Lower lobe of right lung (tissue), 2 donors: ENCODE measurements at places on chromosomes 5 and 9. TPM values are rescaled to one million over a fixed set of nuclear protein-coding genes. Genes with fewer than 3 reads are reported as not detected.

DNA sequence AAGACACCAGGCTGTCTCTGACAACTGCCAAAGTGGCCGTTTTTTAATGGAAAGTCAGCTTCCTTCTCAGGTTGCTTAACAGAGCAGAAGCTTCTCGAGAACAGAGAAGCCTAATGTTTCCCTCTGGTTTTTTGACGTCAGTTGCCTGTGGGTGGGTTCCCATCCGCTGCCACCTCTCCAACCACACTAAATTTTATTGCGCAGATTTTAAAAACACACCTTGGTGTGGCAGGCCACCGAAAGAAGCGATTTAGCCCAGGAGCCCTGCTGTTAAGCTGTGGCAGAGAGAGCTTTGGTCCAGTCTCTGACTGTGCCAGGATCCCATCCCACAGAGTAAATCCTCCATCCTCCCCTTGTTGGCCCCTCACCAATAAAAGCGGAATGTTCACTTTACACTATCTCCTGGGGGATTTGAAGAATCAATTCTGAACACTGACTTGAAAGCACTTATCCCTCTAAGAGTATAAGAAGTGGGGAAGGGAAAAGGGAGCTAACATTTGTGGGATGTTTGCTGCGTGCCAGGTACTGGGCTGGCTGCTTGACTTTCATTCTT, 181.6 kb downstream of the AOPEP start:
- no peak for DNase-seq
- no peaks in the 10 kb centered on the region for H3K36me3 ChIP-seq
- H3K27ac ChIP-seq, result peak overlapping the region; percentile 79
- no peak overlapping the region for H3K4me3 ChIP-seq
- peaks cover 18% of the 10 kb centered on the region for H3K4me1 ChIP-seq

- no peak overlapping the region for H3K27ac ChIP-seq
- no peak overlapping the region for H3K4me3 ChIP-seq
- H3K4me1 ChIP-seq, result no peaks in the 10 kb centered on the region
- no peak for DNase-seq
- no peaks in the 10 kb centered on the region for H3K27me3 ChIP-seq
- no peaks in the 10 kb centered on the region for H3K36me3 ChIP-seq
These were observed 93.4 kb upstream of the CLINT1 start for GRCh38 chr5:157952374-157952685.

DNA sequence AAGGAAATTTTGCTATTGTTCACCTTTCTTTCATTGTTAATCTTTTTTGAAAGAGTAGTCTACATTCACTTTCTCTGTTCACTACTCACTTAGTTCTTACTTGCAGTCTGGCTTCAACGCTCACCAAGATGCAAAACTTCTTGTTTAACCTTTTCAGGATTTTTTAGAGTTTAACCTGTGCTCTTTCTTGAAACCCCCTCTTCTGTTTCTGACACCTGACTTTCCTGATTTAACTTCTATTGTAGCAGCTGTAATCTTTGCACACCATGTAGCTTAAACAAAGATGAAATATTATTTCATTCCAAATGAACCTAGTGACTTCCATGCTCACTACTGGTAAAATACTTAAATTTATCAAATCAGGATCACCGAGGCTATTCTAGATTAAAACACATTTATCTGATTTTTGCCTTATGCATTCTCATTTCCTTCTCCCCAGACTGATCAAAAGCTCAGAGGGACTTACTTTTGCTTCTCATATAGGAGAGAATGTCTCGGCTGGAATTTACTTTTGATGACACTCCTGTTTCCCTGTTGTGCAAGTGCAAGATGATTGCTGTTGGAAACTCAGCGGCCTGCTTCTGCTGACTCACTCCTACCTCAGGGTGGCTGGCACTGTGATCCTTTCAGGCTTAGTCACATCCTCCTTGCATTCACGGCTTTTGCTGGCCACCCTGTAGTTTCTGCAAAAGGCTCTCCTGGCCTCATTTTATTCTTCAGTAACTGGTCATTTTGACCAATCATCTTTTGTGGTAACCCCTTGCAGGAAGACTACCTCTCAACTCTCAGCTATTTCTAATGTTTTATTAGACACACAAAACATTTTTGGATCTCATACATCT, 109.3 kb upstream of the IFNE start:
- no peak for DNase-seq
- H3K27ac ChIP-seq, result no peak overlapping the region
- H3K27me3 ChIP-seq, result no peaks in the 10 kb centered on the region
- H3K36me3 ChIP-seq, result no peaks in the 10 kb centered on the region
- no peak overlapping the region for H3K4me3 ChIP-seq

DNA sequence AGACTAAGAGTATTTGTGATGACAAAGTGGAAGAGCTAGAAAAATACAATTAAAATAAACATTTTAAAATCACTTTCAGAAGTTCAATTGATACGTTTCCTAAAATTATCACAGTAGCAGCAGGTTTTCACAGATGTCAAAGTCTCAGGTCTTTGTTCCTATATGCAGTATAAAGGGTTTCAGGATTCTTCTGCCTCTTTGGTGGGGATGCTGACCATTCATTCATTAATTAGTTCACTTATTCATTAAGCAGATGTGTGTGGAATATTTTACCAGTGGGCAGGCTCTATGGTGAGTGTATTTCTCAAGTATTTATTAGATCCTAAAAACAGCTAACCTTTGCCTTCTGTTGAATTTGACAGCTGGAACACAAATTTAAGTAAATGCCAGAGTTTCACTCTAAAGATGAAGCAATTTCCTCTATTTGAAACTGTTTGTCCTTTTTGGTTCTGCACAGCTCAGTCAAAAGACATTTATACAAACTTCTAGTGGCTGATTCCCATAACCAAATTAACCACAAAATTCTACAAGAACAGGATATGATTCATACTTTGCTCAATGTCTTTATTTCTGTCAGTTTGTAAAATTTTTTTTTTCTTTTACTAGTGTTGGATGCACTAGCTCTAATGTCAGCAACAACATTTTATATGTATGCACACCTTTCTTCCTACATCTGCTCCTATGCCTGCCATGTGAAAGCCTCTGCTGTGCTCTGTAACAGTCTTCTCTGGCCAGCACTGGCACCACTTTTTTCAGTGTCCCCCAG, 75.9 kb upstream of the PRR16 start:
- no peaks in the 10 kb centered on the region for H3K27me3 ChIP-seq
- H3K27ac ChIP-seq, result peak overlapping the region; percentile 25
- no peak overlapping the region for H3K4me3 ChIP-seq
- no peak for DNase-seq

- H3K36me3 ChIP-seq, result no peaks in the 10 kb centered on the region
- no peak overlapping the region for H3K27ac ChIP-seq
- no peaks in the 10 kb centered on the region for H3K27me3 ChIP-seq
- H3K4me1 ChIP-seq, result no peaks in the 10 kb centered on the region
- no peak for DNase-seq
These were observed 422.6 kb upstream of the CD180 start for GRCh38 chr5:67619235-67619634.

GRCh38 chr5:126069329-126069728, 353.9 kb upstream of the GRAMD2B start:
- no peaks in the 10 kb centered on the region for H3K36me3 ChIP-seq
- H3K4me1 ChIP-seq, result no peaks in the 10 kb centered on the region
- no peak overlapping the region for H3K4me3 ChIP-seq
- H3K27me3 ChIP-seq, result no peaks in the 10 kb centered on the region
- DNase-seq, result no peak

DNA sequence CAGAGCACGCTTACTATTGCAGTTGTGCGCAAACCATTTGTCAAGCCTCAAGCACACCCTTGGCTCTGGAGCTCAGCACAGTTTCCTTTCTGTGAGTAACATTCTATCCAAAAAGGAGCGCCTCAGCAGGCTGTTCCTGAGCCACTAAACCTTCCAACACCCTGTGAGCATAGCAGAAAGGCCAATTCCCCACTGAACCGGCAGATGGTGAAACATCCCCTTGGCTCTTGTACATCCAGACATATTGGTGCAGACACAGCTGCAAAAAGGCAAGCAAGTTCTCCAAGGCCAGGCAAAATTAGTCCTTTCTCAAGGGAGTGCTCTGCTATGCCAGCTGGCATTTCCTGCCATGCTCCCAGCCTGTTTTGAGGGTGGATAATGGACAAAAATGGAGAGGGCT, 44.1 kb upstream of the CEMIP2 start:
- no peak overlapping the region for H3K27ac ChIP-seq
- H3K4me1 ChIP-seq, result no peaks in the 10 kb centered on the region
- H3K4me3 ChIP-seq, result no peak overlapping the region
- no peaks in the 10 kb centered on the region for H3K27me3 ChIP-seq
- DNase-seq, result no peak

DNA sequence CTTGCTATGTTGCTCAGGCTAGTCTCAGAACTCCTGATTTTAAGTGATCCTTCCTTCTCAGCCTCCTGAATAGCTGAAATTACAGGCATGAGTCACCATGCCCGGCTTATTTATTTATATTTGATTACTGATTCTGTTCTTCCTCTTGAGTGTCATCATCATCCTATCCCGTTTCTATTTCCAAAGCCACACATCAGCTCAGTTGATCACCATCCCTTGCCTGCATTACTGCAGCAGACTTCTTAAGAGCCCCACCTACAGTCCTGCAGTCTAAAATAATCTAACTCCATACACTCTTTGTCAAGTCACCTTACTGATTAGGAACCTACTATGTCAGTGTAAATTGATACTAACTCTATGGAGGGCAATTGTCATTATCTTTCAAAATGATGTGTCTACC, 138.9 kb upstream of the RAI14 start:
- H3K36me3 ChIP-seq, result no peaks in the 10 kb centered on the region
- H3K27ac ChIP-seq, result no peak overlapping the region
- H3K4me1 ChIP-seq, result no peaks in the 10 kb centered on the region
- no peak overlapping the region for H3K4me3 ChIP-seq
- no peak for DNase-seq

- H3K27me3 ChIP-seq, result no peaks in the 10 kb centered on the region
- no peak overlapping the region for H3K4me3 ChIP-seq
- no peaks in the 10 kb centered on the region for H3K36me3 ChIP-seq
- H3K4me1 ChIP-seq, result no peaks in the 10 kb centered on the region
These were observed 97.0 kb downstream of the DRD1 start for GRCh38 chr5:175347027-175347426.

- H3K4me3 ChIP-seq, result peak overlapping the region; percentile 35
- peaks cover 96% of the 10 kb centered on the region for H3K27me3 ChIP-seq
- H3K27ac ChIP-seq, result no peak overlapping the region
- H3K36me3 ChIP-seq, result no peaks in the 10 kb centered on the region
- H3K4me1 ChIP-seq, result peaks cover 41% of the 10 kb centered on the region
These were observed 2.3 kb downstream of the GDNF start for GRCh38 chr5:37837414-37838032.

- peaks cover 50% of the 10 kb centered on the region for H3K4me1 ChIP-seq
- no peak for DNase-seq
- peak overlapping the region; percentile 81 for H3K4me3 ChIP-seq
- no peaks in the 10 kb centered on the region for H3K27me3 ChIP-seq
- H3K27ac ChIP-seq, result no peak overlapping the region
- peaks cover 5% of the 10 kb centered on the region for H3K36me3 ChIP-seq
These were observed 2.2 kb downstream of the G3BP1 start for GRCh38 chr5:151773951-151774350.

DNA sequence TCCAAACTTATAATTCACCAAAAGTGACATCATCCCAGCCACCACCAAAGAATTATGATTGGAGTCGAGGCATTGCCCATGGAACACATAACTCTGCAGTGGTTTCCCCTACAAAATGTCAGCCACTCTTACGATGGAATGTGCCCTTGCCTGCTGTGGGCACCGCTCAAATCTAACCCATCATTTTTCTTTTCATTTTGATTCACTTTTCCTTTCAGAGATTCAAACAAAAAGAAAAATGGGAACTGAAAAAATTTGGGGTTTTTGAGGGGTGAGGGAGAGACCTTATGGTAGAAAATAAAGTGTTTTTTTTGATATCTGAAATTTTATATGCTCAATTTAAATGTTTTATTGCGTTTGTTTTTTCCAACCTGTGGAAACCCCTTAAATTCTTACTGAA, 28.1 kb downstream of the SMARCA2 start:
- H3K27ac ChIP-seq, result no peak overlapping the region
- peaks cover 6% of the 10 kb centered on the region for H3K4me1 ChIP-seq
- peaks cover 65% of the 10 kb centered on the region for H3K36me3 ChIP-seq
- no peak overlapping the region for H3K4me3 ChIP-seq

- H3K36me3 ChIP-seq, result no peaks in the 10 kb centered on the region
- peaks cover 5% of the 10 kb centered on the region for H3K27me3 ChIP-seq
- H3K4me3 ChIP-seq, result no peak overlapping the region
- DNase-seq, result no peak
- H3K27ac ChIP-seq, result no peak overlapping the region
These were observed 11.5 kb upstream of the PRRX2 start for GRCh38 chr9:129653823-129654553.

GRCh38 chr9:504921-505740, 290.5 kb downstream of the DOCK8 start:
- peak overlapping the region; percentile 76 for H3K4me3 ChIP-seq
- H3K4me1 ChIP-seq, result peaks cover 21% of the 10 kb centered on the region
- no peaks in the 10 kb centered on the region for H3K36me3 ChIP-seq
- peak overlapping the region; percentile 81 for H3K27ac ChIP-seq

GRCh38 chr5:139131921-139132432, 66.2 kb downstream of the SIL1 start:
- no peak overlapping the region for H3K4me3 ChIP-seq
- H3K27me3 ChIP-seq, result no peaks in the 10 kb centered on the region
- no peak for DNase-seq
- H3K27ac ChIP-seq, result peak overlapping the region; percentile 31
- H3K36me3 ChIP-seq, result peaks cover 2% of the 10 kb centered on the region
- H3K4me1 ChIP-seq, result peaks cover 23% of the 10 kb centered on the region

DNA sequence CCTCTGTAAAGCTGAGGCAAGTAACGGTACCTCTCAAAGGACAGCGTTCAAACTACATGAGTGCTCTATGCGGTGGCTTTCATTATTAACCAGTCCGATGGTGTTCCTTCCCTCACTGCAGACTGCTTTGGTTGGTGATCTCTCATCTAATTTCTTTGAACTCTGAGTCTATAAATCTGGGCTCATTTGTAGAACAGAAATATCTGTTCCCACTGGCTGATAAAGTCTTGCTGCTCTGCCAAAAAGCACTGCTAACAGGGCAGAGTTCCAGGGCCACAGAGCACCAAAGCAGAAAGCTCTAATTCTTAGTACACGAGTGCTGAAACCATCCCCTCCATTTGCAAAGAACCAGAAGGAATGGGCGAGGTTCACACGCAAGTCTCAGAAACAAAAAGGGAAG, 81.9 kb downstream of the MED27 start:
- no peak overlapping the region for H3K4me3 ChIP-seq
- peaks cover 11% of the 10 kb centered on the region for H3K36me3 ChIP-seq
- no peaks in the 10 kb centered on the region for H3K27me3 ChIP-seq
- peaks cover 3% of the 10 kb centered on the region for H3K4me1 ChIP-seq

- H3K4me1 ChIP-seq, result peaks cover 17% of the 10 kb centered on the region
- no peak for DNase-seq
- H3K4me3 ChIP-seq, result no peak overlapping the region
- no peaks in the 10 kb centered on the region for H3K27me3 ChIP-seq
- H3K27ac ChIP-seq, result no peak overlapping the region
- no peaks in the 10 kb centered on the region for H3K36me3 ChIP-seq
These were observed 34.9 kb upstream of the ACOT12 start for GRCh38 chr5:81428861-81429260.

The ACTBL2 gene
- total RNA-seq, result not detected

The CD74 gene
- 4,221 TPM for total RNA-seq

The ZNF883 gene
- 0.89 TPM for total RNA-seq

The NTNG2 gene
- 5.0 TPM for total RNA-seq

The IFNA13 gene
- total RNA-seq, result 1.1 TPM

The RIOK2 gene
- total RNA-seq, result 21.6 TPM

The PCDHA9 gene
- total RNA-seq, result 0.32 TPM

The GABRG2 gene
- total RNA-seq, result not detected

The GPR150 gene
- total RNA-seq, result 0.18 TPM
